ENCODE measurements at places on chromosomes 4 and X. TPM values are rescaled to one million over a fixed set of nuclear protein-coding genes. Genes with fewer than 3 reads are reported as not detected.

GRCh38 chrX:75155447-75155826 lies 646 bp downstream of the ABCB7 start:
- no peak for DNase-seq

DNA sequence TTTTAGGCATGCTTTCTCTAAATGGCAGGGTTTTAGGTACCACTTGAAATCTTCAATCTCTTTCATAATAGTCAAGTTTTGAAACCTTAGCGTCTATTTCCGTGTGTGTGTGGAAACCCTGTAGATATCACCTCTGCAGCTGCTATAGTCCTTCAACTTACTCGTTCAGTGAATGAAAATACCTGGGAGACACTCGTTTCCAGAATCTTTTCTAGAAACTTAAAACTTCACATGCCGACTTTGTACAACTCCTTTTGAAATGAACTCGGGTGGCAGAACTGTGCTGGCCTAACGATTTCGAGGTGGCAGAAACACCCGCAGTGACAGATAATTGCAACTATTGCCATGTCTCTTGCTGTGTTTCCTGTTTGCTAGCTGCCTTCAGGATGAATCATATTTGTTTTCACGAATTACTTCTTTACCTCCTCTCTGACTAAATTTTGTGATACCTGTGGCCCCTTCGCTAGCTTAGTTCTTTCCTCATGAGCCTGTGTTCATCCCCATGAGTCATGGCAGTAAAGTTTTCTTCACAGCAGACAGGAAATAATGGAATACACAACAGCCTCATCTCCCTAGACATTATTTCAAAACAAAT lies 104.7 kb upstream of the SMIM10 start:
- DNase-seq: no peak

DNA sequence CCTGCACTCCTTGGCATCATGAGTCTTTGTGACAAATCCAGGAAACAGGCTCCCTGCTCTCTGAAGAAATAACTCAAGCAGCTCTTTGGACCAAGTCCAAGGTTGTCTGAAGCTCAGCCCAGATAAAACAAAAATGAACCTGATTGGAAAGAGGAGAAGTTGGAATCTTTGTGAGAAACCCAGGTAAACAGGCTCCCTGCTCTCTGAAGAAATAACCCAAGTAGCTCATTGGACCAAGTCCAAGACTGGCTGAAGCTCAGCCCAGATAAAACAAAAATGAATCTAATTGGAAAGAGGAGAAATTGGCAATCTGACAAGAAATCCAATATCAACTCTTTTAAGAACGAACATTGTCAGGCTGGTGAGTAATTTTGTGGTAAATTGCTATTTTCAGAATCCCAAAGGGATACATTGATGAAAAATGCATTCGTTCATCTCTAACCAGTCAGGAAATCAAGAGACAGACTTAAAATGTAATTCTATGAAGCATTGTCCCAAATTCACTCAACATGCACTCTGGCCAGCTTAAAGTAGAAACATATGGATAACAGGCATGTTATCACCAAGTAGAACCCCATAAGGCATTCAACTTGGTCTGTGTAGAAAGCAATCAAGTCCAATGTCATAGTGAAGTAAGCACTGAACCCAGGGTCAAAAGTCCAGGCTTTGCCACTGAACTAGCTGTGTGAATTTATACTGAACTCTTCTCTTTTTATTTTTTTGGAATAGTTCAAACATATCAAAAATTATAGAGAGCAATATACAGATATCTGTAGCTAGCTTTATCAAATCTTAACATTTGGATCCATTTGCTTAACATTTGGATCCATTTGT lies 16.8 kb upstream of the NFXL1 start:
- DNase-seq: no peak

- DNase-seq: no peak
These were observed 79.7 kb upstream of the PRPS2 start for GRCh38 chrX:12711435-12712040.

GRCh38 chr4:139297001-139297410 lies 4.3 kb upstream of the NAA15 start:
- DNase-seq: no peak

DNA sequence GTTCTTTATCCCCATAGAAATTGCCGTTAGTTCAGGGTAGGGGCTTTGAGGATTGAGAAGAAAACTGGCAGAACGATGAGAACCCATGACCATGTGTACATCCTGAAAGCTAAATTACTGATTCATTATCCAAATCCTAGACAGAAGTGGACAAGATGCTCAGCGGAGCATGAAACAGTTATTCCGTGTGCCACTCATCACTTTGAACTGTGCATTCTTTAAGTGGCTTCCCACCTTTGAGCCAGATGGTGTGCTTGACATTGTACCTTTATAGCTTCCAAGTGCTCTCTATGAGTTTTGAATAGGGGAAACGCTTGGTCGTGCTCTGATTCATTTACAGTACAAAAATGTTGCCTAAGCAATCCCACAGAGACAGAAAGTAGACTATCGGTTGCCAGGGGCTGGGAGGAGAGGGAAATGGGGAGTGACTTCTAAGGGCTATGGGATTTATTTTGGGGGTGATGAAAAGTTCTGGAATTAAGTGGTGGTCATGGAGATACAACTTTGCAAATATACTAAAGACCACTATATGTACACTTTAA lies 100.0 kb downstream of the DOCK11 start:
- DNase-seq: no peak

DNA sequence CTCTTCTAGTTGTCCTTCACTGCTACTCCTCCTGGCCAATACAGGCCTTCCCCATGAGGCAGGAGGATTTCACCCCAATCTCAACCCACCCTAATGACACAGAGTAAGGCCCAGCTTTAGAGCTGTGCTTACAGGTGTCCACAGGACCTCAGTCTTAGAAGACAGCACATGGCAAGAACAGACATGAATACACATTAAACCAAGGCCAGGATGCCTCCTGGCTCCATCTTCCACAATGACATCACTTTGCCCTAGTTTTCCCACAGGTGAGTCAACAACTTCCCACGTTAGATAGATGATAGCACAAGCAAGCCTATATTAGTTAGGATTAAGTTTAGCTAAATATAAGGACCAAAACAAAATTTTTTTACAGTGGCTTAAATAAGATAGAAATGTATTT lies 63.8 kb upstream of the NOCT start:
- DNase-seq: no peak

DNA sequence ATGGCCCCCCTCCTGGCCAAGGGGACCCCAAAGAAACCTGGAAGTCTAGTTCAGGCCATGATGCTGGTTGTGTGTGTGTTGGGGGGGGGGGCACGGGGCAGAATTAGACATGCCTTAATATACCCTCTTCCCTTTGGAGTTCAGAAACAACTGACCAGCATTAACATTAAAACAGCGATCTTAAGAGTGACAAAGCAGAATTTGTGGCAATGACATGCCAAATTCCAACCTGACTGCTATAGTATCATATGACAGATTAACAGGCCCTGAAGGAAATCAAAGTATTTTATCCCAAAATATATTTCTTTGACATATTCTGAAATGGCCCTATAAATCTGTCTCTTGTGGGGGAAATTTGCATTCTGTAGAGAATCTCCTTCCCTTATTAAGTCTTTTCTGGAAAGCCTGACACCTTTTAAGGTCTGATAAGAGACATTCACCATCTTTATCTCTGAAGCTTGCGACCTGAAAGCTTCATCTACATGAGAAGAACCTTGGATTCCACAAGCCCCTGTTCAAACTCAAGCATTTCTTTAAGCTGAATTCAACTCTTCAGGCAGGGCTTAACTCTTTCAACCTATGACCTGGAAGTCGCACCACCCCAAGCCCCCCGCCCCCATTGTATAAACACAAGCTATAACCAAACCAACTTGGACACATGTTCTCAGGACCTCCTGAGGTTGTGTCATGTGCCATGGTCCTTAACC lies 40.2 kb downstream of the ABCB7 start:
- no peak for DNase-seq

- no peak for DNase-seq
These were observed 10.6 kb upstream of the CCNG2 start for GRCh38 chr4:77146186-77147078.

DNA sequence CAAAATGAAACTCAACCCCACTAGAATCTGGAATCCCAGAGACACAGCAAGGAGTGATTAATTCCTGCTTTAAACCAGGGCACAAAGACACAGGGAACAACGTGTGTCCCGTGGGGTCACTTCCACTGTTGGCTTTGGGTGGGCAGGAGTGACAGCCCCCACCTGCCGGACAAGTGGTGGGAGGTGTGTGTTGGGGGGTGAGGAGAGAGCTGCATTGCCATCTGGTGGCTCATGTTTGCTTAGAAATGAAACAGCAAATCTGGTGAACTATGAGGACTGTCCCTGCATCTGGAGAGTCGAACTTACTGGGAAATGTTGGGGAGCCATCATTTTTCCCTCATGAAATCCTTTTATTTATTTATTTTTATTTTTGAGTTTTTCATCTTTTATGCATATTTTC lies 75.9 kb upstream of the AFAP1 start:
- DNase-seq: no peak

GRCh38 chrX:40167850-40168479 lies 70.2 kb upstream of the BCOR start:
- no peak for DNase-seq

CCDC120 gene
- total RNA-seq: 2.7 TPM

MAGEA8 gene
- total RNA-seq: not detected

PASD1 gene
- total RNA-seq: not detected
